ENCODE measurements at places on chromosomes 11 and 22.
A peak's percentile ranks its signal among the peaks of the same experiment; 100 is the strongest.

DNA sequence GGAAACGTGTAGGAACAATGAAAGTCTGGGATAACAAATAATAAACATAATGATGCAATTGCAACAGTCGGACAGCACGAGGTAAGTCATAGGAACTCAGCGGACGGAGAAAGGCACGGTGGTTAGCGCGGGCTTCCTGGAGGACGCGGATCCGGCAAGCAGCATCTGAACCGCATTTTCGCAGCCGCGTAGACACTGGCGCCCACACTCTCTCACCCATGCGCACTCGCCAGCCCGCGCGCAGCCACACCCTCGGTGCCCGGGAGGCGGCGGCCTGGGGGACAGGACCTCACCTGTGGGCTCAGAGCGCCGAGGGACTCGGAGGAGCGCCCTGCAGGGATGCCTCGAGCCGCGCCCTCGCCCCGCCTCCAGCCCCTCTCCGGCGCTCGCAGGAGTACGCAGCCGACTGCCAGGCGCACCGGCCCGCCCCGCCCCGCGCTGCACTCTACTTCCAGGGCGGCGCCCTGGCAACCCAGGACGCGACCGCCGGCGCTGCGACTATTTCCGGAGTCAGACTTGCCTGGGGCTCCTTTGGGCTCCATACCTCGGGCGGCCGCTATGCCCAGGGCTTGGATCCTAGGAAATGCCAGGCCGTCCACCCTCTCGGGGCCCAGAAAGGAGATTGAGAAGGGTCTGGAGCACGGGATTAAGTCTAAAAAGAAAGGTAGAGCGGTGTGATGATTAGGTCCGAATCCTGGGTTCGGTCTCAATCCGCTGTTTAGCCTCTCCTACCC lies at the start of gene TTLL1:
TTLL1 (minus strand) TSS at position 408 of the 734 bp plus-strand sequence. CDS start 13,805 bp downstream, outside the sequence.
- DNase-seq: peak; percentile 84

- DNase-seq: no peak
Measured at GRCh38 chr11:50298182-50298988, 265.7 kb downstream of the OR4C45 start.

GRCh38 chr11:62832336-62833234 lies at the start of gene TEX54:
TEX54 (minus strand) TSS chr11:62832841.
- DNase-seq: no peak

GRCh38 chr22:48104102-48104738 lies 1341.8 kb downstream of the TBC1D22A start:
- DNase-seq: no peak

DNA sequence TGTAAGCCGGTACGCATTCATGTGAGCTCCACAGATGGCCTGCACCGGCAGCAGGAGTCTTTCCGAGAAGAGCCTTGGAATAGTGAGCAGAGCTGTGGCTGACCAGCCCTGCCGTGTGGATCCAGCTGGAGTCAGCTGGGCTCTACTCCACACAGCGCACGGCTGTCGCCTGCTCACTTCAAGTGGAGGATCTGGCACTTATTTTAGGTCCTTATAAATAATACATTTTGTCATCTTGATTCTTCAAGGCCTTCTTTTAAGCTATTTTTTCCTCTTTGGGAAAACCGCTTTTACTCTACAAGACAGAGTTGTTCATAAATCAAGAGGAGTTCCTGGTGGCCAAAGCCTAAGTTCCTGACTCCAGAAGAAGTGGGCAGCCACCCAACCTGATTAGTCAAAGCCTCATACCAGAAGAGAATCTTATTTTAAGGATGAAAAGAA lies 93.8 kb downstream of the KCNC1 start:
- no peak for DNase-seq

DNA sequence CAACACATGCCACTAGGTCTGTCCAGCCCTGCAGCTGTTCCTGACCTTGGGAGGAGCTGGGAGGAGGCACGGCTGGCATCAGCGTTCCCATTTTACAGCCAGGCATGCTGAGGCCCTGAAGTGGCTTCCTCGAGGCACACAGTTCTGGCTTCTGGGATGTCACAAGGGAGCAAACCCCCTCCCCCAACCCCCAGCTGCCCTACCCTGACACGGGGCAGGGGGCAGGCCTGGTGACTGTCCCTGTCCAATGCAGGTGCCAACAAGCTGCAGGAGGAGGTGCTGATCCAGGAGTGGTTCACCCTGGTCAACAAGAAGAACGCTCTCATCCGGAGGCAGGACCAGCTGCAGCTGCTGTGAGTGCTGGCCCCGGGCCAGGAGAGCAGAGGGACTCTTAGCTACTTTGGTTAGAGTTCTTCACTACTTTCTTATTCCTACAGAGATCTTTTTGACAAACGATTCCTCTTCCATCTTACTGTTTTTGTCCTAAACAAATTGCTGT lies 5.3 kb downstream of the KCNK7 start:
- DNase-seq: no peak

DNA sequence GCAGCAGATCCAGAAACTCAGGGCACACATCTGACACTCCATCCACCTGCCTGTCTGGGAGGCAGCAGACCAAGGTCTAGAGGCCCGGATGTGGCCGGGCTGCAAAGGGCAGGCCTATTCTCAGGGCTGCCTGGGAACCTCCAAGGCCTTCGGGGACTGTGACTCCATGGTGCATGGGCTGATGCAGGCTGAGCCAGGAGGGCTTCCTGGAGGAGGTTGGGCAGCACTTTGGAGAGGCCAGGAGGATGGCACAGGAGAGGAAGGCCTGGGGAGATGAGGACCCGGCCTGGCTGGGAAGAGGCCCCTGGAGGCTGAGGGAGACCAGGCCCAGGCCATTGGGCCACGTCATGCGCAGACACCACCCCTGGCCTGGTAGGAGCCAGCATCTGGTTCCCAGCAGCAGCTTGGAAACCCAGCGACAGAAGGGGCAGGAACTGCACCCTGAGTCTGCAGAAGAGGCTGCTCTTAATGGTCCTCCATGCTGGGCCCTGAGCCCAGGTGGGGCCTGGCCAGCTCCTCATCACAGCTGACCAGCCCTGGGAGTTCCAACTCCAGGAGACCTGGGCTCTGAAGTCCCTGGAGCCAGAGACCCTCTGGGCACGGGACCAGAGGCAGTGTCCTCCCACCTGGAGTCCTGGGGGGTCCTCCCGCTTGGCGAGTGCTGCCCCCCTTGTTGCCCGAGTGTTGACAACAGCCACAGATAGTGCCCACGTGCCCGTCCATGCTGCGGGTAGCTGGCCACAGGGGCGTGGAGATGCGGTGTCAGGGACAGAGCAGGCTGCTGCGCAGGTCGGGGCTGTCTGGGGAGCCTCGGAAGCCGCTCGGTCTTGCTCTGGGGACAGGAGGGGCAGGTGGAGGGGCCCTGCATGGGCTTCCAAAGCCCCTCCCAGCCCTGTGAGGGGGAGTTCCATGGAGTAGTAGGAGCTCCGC lies 5.5 kb downstream of the PHLDA2 start:
- DNase-seq: no peak

- peak; percentile 66 for DNase-seq
Measured at GRCh38 chr22:49657275-49657973, 170.2 kb downstream of the BRD1 start.

DNA sequence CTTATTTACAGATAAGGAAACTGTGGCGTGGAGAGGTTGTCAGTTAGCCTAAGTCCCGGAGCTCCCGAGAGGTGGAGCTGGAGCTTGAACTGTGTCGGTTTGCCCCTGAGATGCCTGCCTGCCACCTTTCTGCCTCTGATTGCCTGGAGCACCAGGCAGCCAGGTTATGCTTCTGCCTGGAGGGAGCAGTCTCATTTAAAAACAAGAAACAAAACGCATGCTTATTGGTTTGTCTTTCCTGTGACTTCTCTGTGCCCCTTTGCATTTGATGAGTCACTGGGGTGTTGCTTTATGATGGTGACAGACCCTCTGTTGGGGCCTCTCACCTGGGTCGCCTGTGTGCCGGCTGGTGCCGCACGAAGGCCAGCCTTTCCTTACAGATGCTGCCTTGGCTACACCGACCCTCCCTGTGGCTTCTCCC lies 12.2 kb downstream of the AP2A2 start:
- no peak for DNase-seq

DNA sequence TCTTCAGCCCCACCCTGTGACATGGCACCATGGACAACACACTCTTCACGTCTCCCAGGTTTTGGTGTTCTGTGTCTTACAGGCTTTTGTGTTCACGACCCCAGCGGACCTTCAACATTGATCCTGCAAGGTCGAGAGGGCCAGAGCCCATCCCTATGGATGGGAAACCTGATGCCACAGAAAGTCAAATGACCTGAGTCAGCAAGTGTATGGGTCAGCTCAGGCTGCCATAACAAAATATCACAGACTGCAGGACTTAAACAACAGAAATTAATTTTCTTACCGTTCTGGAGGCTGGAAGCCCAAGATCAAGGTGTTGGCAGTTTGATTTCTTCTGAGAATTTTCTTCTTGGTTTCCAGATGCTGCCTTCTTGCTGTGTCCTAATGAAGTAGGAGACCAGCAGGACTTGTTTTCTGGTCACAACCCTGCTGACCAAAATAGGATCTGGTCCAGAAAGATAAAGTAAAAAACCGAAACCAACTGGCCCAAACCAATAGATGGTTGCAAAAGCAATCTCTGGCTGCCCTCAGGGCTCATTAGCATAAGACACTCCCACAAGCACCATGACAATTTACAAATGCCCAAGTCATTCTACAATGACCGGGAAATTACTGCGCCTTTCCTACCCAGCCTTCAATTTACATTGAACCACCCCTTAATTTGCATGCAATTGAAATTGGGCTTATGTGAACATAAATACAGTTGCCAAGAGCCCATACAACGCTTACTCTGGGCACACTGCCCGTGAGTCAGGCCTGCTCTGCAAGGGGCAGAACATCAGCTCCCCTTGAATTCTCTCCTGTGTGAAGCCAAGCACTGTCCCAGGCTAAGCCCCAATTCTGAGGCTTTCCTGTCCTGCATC lies 113.9 kb downstream of the RPS6KA4 start:
- no peak for DNase-seq

- DNase-seq: no peak
Measured at GRCh38 chr11:92329137-92329536, 104.5 kb downstream of the FAT3 start.

DNA sequence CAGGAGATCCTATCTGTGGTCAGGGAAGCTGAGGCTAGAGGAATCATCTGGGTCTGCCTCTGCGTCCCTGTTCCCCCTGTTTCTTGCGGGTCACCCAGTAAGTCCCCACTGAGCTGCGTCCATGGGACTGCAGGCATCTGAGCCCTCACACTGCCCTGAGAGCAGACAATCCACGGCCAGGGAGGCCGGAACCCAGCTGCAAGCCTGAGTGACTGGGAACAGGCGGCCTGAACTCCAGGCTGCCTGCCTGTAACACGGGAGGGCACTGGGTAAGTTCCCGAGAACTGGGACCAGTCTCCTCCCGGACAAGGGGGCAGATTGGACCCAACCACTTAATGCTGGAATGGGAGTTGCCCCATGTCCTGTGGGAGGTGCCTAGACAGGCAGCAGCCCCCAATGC lies 727.4 kb downstream of the BRD1 start:
- no peak for DNase-seq

- DNase-seq: no peak
Measured at GRCh38 chr11:44509296-44509695, 56.2 kb upstream of the CD82 start.

DNA sequence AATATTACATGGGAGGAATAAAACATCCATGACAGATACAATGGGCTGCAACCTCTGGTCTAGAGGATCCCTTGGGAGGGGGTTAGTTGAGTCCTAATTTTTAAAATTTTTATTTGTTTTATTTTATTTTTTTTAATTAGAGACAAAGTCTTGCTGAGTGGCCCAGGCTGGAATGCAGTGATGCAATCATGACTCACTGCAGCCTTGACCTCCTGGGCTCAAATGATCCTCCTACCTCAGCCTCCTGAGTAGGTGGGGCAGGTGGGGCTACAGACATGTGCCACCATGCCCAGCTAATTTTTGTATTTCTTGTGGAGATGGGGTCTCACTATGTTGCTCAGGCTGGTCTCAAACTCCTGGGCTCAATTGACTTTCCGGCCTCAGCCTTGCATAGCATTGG lies 43.1 kb downstream of the FDX1 start:
- DNase-seq: no peak

GRCh38 chr11:113664069-113664980 lies 41.8 kb downstream of the TMPRSS5 start:
- no peak for DNase-seq

GRCh38 chr11:35131094-35131493 lies 7.9 kb upstream of the CD44 start:
- no peak for DNase-seq

GRCh38 chr22:35392357-35392756 lies 7.6 kb upstream of the MCM5 start:
- DNase-seq: no peak

DNA sequence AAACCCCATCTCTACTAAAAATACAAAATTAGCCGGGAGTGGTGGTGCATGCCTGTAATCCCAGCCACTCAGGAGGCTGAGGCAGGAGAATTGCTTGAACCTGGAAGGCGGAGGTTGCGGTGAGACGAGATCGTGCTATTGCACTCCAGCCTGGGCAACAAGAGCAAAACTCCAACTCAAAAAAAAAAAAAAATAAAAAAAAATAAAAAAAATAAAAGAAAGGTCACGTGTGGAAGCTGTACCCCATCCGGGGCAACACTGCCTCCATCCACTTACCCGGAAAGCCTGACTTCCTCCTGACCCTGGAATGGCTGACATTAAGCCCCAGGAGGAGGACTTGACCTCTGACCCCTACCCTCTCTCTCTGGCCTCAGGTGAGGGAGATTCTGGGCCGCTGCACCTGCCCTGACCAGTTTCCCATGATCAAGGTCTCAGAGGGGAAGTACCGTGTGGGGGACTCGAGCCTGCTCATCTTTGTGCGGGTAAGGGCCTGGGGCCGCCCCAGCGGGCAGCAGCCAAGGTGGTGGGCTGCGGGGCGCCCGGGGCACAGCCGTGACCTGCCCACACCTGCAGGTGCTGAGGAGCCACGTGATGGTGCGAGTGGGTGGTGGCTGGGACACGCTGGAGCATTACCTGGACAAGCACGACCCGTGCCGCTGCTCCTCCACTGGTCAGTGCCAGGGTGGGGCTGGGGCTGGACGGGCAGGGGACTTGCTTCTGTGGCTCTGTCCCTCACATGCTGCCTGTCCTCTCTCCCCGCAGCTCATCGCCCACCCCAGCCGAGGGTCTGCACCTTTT lies 3.8 kb downstream of the GAS2L1 start:
- DNase-seq: no peak

- no peak for DNase-seq
Measured at GRCh38 chr22:22927888-22928665, 40.5 kb downstream of the IGLL5 start.

DNA sequence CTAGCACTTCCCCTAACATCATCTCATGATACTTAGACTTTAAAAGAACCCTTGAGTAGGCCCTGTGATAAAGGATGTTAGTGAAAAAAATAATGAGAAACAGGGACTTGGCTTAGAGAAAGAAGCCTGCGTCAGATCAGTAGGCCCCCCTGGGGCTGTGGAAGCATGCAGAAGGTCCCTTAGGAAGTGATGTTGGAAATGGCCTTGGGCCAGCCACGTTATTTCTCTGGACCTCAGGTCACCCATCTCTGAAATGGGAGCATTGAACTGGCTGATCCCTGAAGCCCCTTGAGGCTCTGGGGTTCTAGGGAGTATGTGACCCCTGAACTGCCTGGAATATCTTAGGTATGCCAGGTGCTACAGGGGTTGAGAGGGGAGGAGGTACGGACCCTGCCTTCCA lies 40.2 kb downstream of the MCM5 start:
- DNase-seq: no peak

- no peak for DNase-seq
Measured at GRCh38 chr11:115418626-115419025, 85.6 kb downstream of the CADM1 start.

GRCh38 chr11:1478544-1478943 lies 8.0 kb downstream of the MOB2 start:
- no peak for DNase-seq

All from stimulated activated CD8-positive, alpha-beta memory T cell treated with anti-CD3 and anti-CD28 coated beads, Interleukin-7, amount 100 ng/mL, for 4 hours (primary cell).